Stimulated activated naive CD8-positive, alpha-beta T cell treated with anti-CD3 and anti-CD28 coated beads, Interleukin-15, Interleukin-2, amounts not matched to agents 100 U/mL and 50 U/mL, for 24 hours (primary cell): ENCODE measurements at places on chromosomes 12 and 14.

DNA sequence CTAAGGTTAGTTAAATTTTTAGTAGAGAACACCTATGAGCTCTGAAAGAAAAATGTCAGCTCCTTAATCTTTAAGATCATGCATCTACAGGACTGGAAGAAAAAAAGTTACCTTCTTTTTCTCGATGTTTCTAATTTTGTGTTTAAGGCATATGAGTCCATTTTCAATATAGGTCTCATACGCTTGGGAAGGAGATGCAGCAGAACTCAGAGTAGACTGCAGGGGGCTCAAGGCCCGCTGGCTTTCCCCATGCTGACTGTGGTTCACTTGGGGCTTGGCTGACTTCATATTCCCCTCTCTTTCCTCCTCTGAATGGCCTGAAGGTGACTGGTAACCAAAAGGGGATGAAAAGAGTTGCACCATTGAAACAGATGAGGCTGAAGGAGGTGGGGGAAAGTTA, 1.5 kb downstream of the CAPRIN2 start:
- peak; percentile 18 for DNase-seq

GRCh38 chr12:99427104-99427503, 220.4 kb upstream of the GARIN6 start:
- no peak for DNase-seq

GRCh38 chr12:105843986-105844760, 294.6 kb downstream of the NUAK1 start:
- DNase-seq: no peak

GRCh38 chr14:21924479-21924878, 250.9 kb upstream of the OR4E1 start:
- DNase-seq: peak; percentile 53

DNA sequence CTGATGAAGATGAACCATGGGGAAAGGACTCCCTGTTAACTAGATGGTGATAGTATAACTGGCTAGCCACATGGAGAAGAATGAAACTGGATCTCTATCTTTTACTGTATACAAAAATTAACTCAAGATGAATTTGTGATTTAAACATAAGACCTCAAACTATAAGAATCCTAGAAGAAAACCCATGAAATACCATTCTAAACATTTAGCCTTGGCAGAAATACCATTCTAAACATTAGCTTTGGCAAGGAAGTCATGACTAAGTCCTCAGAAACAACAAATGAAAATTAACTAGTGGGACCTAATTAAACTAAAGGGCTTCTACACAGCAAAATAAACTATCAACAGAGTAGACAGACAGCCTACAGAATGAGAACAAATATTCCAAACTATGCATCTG, 28.4 kb upstream of the NOVA1 start:
- no peak for DNase-seq

GRCh38 chr12:41254004-41254914, 66.1 kb downstream of the PDZRN4 start:
- no peak for DNase-seq

- no peak for DNase-seq
Observed at GRCh38 chr14:103739793-103740501, 24.3 kb downstream of the ZFYVE21 start.
